ENCODE measurements at places on chromosomes 11 and 22.

GRCh38 chr11:33185756-33186155 lies 24.5 kb upstream of the CSTF3 start:
- no peak for DNase-seq

DNA sequence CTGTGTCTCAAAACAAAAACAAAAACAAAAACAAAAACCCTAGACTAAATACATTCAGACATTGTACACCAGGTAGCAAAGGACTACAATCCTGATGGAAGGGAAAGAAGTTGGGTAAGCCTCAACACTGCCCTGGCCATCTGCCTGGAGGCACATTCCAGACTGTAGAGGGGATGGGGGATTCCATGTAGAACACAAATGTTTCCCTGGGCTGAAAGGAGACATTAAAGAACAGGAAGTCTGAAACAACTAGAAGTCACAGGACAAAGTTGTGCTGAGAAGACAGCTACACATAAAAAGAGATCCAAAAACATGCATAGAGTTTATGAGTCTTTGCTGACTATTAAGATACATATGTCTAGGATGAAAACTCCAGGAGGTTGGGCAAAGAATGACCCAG lies 83.9 kb downstream of the RRAS2 start:
- no peak for DNase-seq

DNA sequence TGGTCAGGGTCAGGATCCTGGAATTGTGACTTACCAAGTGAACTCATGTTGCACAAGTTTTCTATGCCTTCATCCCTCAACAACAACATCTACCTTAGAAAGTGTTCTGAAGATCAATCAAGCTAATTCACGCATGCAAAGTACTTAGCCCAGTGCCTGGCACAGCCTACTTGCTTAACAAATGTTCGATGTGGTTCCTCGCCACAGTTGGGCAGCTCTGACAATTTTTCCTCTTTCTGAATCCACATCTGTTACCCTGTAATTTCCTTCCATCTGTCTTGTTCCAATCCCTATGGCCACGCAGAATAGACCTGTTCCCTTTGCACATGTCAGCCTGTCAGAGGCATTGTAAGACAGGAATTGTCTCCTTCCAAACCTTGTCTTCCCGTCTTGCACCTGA lies 1415.2 kb downstream of the TBC1D22A start:
- no peak for DNase-seq

DNA sequence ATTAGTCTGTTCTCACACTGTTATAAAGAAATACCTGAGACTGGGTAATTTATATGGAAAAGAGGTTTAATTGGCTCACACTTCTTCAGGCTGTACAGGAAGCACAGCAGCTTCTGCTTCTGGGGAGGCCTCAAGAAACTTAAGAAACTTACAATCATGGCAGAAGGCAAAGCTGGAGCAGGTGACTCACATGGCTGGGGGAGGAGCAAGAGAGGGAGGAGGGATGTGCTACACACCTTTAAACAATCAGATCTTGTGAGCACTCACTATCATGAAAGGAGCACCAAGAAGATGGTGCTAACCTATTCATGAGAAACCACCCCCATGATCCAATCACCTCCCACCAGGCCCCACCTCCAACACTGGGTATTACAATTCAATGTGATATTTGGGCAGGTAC lies 381.6 kb downstream of the ETS1 start:
- no peak for DNase-seq

DNA sequence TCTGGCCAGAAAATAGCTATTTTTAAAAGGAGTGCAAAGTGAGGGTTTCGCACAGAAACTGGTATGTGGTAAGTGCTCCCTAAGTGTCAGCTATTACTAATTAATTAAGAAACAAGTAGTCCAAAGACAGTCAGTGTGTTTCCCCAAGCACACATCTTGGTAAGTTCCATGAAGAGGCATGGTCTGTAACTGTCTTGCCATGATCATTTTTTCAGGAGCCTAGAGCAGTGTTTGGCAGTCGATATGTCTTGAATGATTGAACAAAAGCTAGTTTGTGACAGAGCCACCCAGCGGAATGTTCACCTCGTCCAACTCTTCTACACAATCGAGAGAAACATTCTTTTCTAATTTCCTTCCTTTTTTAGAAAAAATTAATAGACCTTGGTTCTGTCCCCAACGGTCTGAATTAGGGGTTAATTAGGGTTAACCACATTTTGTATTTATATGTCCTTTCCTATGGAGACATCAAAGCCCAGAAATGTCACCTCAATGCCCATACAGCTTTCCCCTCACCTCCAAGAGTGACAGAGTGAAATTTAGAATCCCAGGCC lies 57.6 kb upstream of the FTH1 start:
- DNase-seq, result no peak

DNA sequence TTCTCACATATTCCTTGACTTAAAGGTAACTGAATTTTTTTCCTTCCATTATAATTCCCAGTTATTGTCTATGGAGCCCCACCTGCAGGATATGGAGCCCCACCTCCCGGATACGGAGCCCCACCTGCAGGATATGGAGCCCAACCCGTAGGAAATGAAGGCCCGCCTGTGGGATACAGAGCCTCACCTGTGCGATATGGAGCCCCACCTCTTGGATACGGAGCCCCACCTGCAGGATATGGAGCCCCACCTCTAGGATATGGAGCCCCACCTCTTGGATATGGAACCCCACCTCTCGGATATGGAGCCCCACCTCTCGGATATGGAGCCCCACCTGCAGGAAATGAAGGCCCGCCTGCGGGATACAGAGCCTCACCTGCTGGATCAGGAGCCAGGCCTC lies 28.1 kb downstream of the WBP2NL start:
- DNase-seq, result no peak

- no peak for DNase-seq
Measured at GRCh38 chr22:25953919-25954318, 211.9 kb downstream of the MYO18B start.

DNA sequence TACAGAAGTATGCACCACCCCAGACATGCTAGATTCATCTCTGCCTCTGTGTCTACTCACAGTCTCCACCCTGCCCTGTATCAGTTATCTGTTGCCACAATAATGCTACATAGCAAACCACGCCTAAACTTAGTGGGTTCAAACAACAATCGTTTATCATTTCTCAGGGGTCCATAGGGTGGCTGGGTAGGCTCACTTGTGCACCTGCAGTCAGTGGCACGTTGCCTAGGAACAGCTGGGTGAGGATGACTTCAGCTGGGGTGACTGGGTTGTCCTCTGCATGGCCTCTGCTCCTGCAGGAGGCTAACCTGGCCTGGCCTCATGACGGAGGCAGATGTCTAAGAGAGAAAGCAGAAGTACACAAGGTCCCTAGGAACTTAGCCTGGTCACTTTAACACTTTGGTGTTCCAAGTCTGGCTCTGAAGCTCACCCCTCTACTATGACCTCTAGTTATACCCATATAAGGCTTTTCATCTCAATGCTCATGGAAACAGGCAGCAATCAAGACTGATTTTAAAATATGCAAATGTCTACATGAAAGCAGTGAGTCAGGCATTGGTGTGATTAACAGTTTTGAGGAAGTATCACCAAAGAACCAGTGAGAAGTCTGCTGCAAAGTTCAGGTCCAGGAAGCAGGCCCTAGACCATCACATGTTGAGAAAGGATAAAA lies 10.7 kb downstream of the OLFML1 start:
- DNase-seq, result no peak

DNA sequence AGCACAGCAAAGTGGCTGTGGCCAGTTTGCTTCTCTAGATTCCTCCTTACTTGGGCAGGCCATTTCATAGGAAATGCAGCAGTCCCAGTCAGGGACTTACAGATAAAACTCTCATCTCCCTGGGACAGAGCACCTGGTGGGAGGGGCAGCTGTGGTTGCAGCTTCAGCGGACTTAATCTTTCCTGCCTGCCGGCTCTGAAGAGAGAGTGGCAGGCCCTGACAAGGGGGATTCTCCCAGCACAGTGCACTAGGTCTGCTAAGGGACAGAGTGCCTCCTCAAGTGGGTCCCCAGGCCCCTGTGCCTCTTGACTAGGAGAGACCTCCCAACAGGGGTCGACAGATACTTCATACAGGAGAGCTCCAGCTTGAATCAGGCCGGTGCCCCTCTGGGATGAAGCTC lies 1649.1 kb downstream of the LRRC4C start:
- DNase-seq, result no peak

- DNase-seq, result no peak
Measured at GRCh38 chr11:104096900-104097299, 60.5 kb downstream of the DDI1 start.

DNA sequence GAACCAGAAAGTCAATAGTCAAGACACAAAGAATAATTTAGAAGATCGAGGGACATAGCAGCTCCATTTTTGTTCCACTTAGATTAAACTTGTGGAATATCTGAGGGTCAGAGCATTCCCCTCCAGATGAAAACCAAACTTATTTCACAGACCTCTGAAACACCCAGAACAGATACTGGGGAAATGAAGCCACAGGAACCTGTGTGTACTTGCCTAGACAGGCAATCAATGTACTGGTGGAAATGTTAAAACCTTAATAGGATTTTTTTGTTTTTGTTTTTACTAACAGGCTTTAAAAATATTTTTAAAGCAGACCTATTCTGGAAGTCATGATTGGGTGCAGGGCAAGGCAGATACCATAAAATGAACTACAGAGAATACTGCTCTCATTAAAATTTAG lies 4.1 kb upstream of the FAR1 start:
- DNase-seq, result no peak

DNA sequence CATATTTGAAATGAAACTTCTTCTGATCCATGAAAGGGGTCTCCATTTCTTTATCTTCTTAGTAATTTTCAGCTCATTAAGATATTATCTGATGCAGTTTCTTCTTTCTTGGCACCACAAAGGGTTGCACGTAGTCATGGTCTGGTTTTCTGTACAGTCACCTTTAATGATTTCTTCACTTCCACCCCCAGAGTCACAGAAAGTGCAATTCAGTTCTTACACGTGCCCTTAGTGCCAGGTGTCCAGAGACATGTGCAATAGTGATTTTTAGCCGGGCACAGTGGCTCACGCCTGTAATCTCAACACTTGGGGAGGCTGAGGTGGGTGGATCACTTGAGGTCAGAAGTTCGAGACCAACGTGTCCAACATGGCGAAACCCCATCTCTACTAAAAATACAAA lies 202.8 kb upstream of the MTNR1B start:
- no peak for DNase-seq

GRCh38 chr11:78732246-78732645 lies 157.6 kb upstream of the NARS2 start:
- DNase-seq, result no peak

DNA sequence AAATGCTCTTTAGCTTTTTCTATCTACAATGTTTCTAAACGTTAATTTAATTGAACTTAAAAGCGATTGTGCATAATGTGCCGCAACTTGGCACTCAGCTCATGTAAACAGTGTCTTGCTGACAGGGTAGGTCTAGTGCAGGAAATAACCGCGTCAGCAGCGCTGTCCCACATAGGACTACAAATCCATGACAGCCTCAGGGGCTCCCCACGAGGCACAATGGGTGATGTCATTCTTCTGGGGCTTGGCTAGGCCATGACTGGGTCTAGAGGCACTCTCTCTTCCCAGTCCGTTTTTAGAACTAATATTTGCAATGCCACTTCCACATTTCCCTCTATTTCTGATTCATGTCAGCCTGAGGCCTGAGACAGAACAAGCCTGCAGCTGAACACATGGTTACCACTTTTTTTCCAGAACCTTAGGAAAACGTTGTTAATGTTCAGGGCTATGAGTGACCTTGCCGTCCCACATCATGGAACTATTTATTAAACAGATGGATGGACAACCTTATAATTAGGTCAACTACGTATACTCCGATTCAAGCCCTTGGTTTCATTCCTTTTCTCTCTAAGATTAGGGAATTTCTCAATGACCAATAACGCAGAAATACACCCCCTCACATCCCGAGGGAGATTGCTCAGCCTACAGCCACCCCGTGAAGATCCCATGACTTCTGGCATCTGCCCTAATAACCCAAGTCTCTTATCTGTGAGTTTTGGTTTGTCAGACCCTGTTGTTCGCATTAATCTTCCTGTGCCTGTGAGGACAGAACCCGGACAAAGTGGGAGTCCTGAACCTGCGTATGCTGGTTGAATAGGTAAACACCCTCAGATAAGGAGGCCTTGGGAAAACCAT lies 19.4 kb upstream of the SNX32 start:
- no peak for DNase-seq

GRCh38 chr11:334264-334994 lies 13.8 kb upstream of the IFITM3 start:
- no peak for DNase-seq

GRCh38 chr22:39991159-39991860 lies 3.4 kb upstream of the FAM83F start:
- DNase-seq, result no peak
